ENCODE measurements at places on chromosomes 7 and 10. TPM values are rescaled to one million over a fixed set of nuclear protein-coding genes. Genes with fewer than 3 reads are reported as not detected.
A peak's percentile ranks its signal among the peaks of the same experiment; 100 is the strongest.

FBXO24 gene
- 0.61 TPM for total RNA-seq

ZNF398 gene
- total RNA-seq = 19.6 TPM

ADCYAP1R1 gene
- 9.0 TPM for total RNA-seq

ZNF487 gene
- total RNA-seq = 3.8 TPM

RBM20 gene
- 0.61 TPM for total RNA-seq

MEIG1 gene
- total RNA-seq = 1.6 TPM

COL26A1 gene
- total RNA-seq = 39.2 TPM

MEOX2 gene
- total RNA-seq = 1.4 TPM

- H3K4me3 ChIP-seq = no peak overlapping the region
- no peak for DNase-seq
These were observed 16.2 kb downstream of the BPGM start for GRCh38 chr7:134662871-134663205.

DNA sequence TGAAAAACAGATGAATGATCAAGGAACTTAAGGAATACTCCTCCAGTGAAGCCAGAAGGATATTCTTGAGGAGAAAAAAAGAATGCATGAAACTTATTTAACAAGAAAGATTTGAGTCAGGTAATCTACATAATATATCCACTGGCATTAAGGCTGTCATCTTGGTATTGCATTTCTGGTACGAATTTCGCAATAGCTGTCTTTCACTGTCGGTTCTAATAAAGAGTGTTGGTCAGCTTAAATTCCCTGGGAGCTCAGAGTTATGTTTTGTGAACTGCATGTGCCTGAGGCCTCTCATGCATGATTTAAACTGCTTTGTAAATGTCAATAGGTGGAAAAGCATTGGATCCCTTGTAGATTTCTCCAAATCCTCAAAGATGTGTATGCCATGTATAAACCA is 565.3 kb upstream of the GALNT17 start:
- H3K4me1 ChIP-seq = peaks cover 33% of the 10 kb centered on the region
- H3K4me3 ChIP-seq = no peak overlapping the region
- no peak for DNase-seq
- peaks cover 7% of the 10 kb centered on the region for H3K36me3 ChIP-seq
- H3K27me3 ChIP-seq = peaks cover 50% of the 10 kb centered on the region

DNA sequence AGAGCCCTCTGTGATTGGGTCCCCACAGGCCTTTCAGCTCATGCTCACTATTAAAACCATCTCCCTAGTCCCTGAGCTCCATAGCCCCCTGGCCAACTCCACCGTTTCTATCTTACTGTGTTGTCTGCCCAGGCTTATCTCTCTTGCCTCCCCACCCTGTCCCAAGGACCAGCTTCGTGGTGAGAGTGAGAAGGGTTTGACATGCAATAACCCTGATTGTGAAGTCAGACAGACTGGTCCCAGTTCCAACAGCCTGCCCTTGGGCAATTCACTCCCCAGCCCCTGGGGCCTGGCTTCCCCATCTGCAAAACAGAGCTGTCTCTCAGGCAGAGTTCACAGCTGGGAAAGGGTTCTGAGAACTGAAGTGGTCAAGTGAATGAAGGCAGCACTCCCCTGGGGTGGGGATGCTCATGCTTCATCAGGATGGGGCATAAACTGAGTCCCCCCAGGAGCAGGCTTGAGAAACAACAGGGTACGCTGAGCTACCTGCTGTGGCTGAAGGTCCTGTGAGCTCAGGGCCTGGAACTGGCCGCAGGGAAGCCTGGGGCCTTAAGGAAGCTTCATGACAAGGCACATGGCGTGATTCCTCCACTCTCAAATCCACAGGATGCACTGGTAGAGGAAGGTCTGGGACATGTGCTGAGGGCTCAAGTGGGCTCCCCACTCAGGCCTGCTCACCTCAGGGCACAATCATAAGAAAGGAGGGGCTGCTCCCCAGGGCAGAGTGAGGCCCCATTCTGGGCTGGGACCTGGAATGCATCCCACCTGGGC is 1.8 kb upstream of the PPIF start:
- peak overlapping the region; percentile 41 for H3K4me3 ChIP-seq
- H3K27me3 ChIP-seq = no peaks in the 10 kb centered on the region
- H3K27ac ChIP-seq = no peak overlapping the region

DNA sequence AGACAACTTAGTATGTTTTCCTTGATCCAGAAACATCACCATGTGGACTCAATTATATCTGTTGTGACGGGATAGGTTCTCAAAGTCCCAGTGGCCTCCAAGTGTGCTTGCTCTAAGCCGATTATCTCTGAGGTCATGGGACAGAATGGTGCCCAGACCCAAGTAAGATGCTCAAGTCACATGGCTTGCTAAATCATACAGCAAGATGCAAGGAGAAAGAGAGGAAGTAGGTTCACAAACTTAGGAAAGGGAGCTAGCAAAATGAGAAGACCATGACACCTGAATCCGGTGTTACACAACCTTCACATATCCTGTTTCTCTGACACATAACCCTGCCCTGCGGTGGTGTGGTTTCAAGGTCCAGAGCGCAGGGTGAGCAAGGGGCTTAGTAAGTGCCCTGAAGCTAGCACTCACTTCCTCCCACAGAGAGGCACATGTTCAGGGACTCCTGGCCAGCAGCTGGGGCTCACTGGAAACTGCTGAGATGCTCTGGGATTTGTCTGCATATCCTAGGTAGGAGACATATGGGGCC is 590.9 kb upstream of the ANKRD30A start:
- H3K27me3 ChIP-seq = no peaks in the 10 kb centered on the region
- no peak for DNase-seq
- no peak overlapping the region for H3K4me3 ChIP-seq
- H3K36me3 ChIP-seq = peaks cover under 1% of the 10 kb centered on the region

GRCh38 chr10:43878386-43878785 is 229.7 kb upstream of the ZNF32 start:
- H3K27ac ChIP-seq = no peak overlapping the region
- no peaks in the 10 kb centered on the region for H3K36me3 ChIP-seq
- no peak overlapping the region for H3K4me3 ChIP-seq
- DNase-seq = no peak

DNA sequence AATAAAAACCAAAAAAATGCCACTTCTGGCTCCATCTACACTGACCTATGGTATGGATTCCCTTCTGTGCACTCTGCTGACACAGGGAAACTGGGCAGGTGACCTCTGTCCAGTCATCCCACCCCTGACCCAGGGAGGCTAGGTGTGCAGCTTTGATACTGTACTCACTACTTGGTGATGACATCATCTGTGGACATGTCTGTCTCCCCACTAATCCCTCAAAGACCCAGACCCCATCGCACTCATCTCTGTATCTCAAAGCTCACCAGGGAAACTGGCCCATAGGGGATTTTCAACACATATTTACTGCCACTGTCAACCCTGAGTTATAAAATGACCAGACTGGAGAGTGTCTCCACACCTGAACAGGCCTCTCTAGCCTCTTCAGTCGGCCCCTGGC is 10.6 kb downstream of the SGMS1 start:
- H3K36me3 ChIP-seq = no peaks in the 10 kb centered on the region
- no peak for DNase-seq

- H3K4me1 ChIP-seq = peaks cover 3% of the 10 kb centered on the region
- no peak overlapping the region for H3K4me3 ChIP-seq
- peak overlapping the region; percentile 53 for H3K27ac ChIP-seq
These were observed 101.6 kb downstream of the HECTD2 start for GRCh38 chr10:91511549-91512330.

GRCh38 chr10:45261243-45261775 is 54.1 kb downstream of the OR13A1 start:
- no peak for DNase-seq
- H3K27me3 ChIP-seq = peaks cover 26% of the 10 kb centered on the region
- H3K36me3 ChIP-seq = no peaks in the 10 kb centered on the region
- H3K4me1 ChIP-seq = no peaks in the 10 kb centered on the region

GRCh38 chr7:24574386-24574785 is 1.1 kb downstream of the PALS2 start:
- peaks cover 34% of the 10 kb centered on the region for H3K27me3 ChIP-seq
- peak overlapping the region; percentile 95 for H3K4me3 ChIP-seq
- peak overlapping the region; percentile 97 for H3K27ac ChIP-seq
- H3K4me1 ChIP-seq = peaks cover 23% of the 10 kb centered on the region

DNA sequence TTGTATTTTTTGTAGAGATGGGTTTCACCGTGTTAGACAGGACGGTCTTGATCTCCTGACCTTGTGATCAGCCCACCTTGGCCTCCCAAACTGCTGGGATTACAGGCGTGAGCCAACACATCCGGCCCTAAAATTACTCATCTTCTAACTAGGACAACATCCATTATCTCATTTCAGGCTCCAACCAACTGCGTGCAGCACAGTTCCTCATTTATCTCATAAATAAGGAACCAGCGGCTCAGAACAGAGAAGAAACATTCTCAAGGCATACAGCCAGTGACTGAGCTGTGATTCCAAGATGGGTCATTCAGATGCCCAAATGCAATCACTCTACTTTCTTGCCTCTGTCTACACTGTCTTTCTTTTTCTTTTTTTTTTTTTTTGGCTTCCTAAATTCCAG is 356.1 kb downstream of the ELMO1 start:
- H3K36me3 ChIP-seq = peaks cover 6% of the 10 kb centered on the region
- no peak overlapping the region for H3K27ac ChIP-seq
- no peak overlapping the region for H3K4me3 ChIP-seq

GRCh38 chr10:63761243-63761642 is 240.0 kb downstream of the REEP3 start:
- H3K27me3 ChIP-seq = peaks cover 60% of the 10 kb centered on the region
- H3K27ac ChIP-seq = no peak overlapping the region
- H3K4me3 ChIP-seq = no peak overlapping the region
- DNase-seq = no peak
- no peaks in the 10 kb centered on the region for H3K36me3 ChIP-seq
- no peaks in the 10 kb centered on the region for H3K4me1 ChIP-seq

- no peak overlapping the region for H3K4me3 ChIP-seq
- H3K27me3 ChIP-seq = no peaks in the 10 kb centered on the region
- no peaks in the 10 kb centered on the region for H3K36me3 ChIP-seq
- no peak overlapping the region for H3K27ac ChIP-seq
These were observed 491.7 kb downstream of the CCSER2 start for GRCh38 chr10:84820120-84820519.

DNA sequence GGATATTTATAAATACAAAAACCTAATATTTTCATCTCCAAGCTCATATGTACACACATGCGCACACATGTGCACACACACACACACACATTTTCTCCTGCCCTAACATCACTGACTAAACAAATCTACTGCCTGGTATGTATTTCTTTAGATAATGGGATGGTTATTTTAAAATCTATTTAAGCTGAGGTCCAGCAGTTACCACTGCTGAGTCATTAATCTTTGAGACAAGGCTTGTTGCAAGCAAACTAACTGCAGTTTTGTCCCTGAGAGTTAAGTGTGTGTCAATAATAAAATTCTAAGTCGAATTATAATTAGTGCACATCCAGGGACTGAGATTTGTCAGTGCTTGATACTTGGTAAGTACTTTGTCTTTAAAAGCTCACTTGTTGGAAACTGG is 135.1 kb downstream of the VPS50 start:
- DNase-seq = no peak
- peaks cover 4% of the 10 kb centered on the region for H3K36me3 ChIP-seq
- no peak overlapping the region for H3K27ac ChIP-seq
- H3K4me1 ChIP-seq = no peaks in the 10 kb centered on the region
- H3K27me3 ChIP-seq = no peaks in the 10 kb centered on the region

DNA sequence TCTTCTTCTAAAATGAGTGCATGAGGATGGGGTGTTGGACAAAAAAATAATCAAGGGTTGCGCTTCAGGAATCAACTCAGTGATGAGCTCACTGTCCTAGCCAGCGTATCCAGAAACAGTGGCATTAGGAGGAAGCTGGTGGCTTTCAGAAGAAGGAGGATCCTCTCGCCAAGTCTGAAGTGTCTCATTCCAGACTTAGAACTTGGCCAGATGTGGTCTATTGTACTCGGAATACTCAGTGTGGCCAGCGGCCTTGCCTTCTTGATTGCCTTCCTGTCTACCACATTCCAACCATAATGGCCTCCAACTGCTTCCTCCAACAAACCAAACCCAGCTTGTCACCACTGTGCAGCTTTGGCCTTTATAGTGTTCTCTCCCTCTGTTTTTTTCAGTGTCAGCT is 732.4 kb downstream of the KCNMA1 start:
- no peaks in the 10 kb centered on the region for H3K36me3 ChIP-seq
- H3K4me1 ChIP-seq = no peaks in the 10 kb centered on the region
- no peak for DNase-seq
- no peak overlapping the region for H3K4me3 ChIP-seq
- H3K27me3 ChIP-seq = no peaks in the 10 kb centered on the region

- H3K36me3 ChIP-seq = no peaks in the 10 kb centered on the region
- peaks cover 4% of the 10 kb centered on the region for H3K4me1 ChIP-seq
- DNase-seq = no peak
- no peak overlapping the region for H3K4me3 ChIP-seq
- H3K27me3 ChIP-seq = no peaks in the 10 kb centered on the region
These were observed 42.6 kb downstream of the FAM20C start for GRCh38 chr7:234708-235553.

- H3K27me3 ChIP-seq = no peaks in the 10 kb centered on the region
- H3K4me1 ChIP-seq = no peaks in the 10 kb centered on the region
- no peak overlapping the region for H3K4me3 ChIP-seq
- DNase-seq = no peak
- H3K27ac ChIP-seq = no peak overlapping the region
These were observed 32.4 kb upstream of the CCDC7 start for GRCh38 chr10:32413513-32413912.

- no peak overlapping the region for H3K27ac ChIP-seq
- peaks cover 10% of the 10 kb centered on the region for H3K27me3 ChIP-seq
- H3K4me1 ChIP-seq = no peaks in the 10 kb centered on the region
- DNase-seq = no peak
- H3K36me3 ChIP-seq = no peaks in the 10 kb centered on the region
- no peak overlapping the region for H3K4me3 ChIP-seq
These were observed 18.0 kb upstream of the HILPDA start for GRCh38 chr7:128437426-128438332.

DNA sequence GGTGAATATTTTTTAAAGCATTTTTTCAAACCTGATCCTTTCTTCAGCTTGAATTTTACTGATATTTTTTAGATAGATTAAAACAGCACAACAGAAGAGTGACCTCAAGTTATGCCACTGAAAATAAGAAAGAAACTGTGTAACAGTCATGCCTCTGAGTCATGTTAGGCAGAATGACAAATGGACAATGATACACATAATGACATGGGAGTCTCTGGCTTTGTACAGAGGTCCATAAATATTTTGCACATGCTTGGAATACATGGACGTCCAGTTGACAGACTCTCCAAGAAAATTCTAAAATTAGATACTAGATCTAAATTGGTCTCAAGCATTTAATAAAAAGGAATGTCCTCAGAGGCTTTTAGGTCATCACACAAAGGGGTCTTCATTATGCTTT is 21.9 kb upstream of the SEMA3A start:
- no peak overlapping the region for H3K27ac ChIP-seq
- no peaks in the 10 kb centered on the region for H3K27me3 ChIP-seq
- H3K36me3 ChIP-seq = peaks cover 4% of the 10 kb centered on the region
- no peak overlapping the region for H3K4me3 ChIP-seq

- no peak for DNase-seq
- H3K27ac ChIP-seq = no peak overlapping the region
- H3K36me3 ChIP-seq = no peaks in the 10 kb centered on the region
- no peak overlapping the region for H3K4me3 ChIP-seq
These were observed 175.7 kb upstream of the SLC25A13 start for GRCh38 chr7:96497567-96497966.

- H3K36me3 ChIP-seq = no peaks in the 10 kb centered on the region
- H3K27ac ChIP-seq = no peak overlapping the region
- peak; percentile 2 for DNase-seq
- H3K4me3 ChIP-seq = no peak overlapping the region
- peaks cover 70% of the 10 kb centered on the region for H3K27me3 ChIP-seq
- H3K4me1 ChIP-seq = no peaks in the 10 kb centered on the region
These were observed 80.7 kb downstream of the GCC1 start for GRCh38 chr7:127504715-127505114.

GRCh38 chr7:133273227-133273626 is 20.3 kb downstream of the EXOC4 start:
- peaks cover 8% of the 10 kb centered on the region for H3K4me1 ChIP-seq
- no peak overlapping the region for H3K27ac ChIP-seq
- no peak overlapping the region for H3K4me3 ChIP-seq
- no peaks in the 10 kb centered on the region for H3K27me3 ChIP-seq
- peaks cover 23% of the 10 kb centered on the region for H3K36me3 ChIP-seq
